Calu3 (cell line): ENCODE measurements at places on chromosomes 2 and 18. TPM values are rescaled to one million over a fixed set of nuclear protein-coding genes. Genes with fewer than 3 reads are reported as not detected.

DNA sequence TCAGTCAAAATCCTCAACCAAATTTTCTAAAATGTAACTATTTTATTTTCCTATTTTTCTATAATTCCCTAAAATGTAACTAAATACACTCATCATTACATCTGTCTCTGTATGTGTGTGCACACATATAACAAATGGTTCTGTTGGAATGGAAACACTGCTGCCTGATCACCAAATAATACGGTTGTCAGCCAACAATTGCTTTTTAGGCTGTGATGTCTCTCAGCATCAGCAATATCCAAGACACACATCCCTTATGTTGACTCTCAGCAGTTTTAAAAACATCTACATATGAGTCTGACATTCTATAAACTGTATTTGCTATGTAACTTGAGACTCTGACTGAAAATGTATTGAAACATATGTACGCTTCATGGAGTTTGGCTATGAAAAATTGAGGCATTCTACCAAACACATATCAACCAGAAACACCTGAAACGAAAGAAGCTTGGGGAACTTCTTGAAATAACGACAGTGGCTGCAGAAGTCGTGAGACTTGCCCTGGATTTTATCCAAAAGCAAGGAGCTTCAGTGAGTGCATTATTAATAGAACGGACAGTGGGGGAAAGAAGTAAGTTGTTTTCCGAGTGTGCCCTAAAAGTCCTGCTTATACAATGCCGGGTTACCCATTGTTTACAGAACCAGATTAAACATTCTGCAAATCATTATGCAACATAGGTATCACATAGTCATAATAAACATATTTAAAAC, 110.2 kb upstream of the ITGB6 start:
- DNase-seq = no peak

- DNase-seq = no peak
Measured at GRCh38 chr2:37224063-37224462, 7.3 kb downstream of the CEBPZ start.

- no peak for DNase-seq
Measured at GRCh38 chr2:97745474-97746174, 32.2 kb downstream of the ZAP70 start.

GRCh38 chr18:60746491-60746890, 373.9 kb upstream of the MC4R start:
- DNase-seq = no peak

- DNase-seq = no peak
Measured at GRCh38 chr2:24948506-24948905, 23.2 kb downstream of the DNAJC27 start.

DNA sequence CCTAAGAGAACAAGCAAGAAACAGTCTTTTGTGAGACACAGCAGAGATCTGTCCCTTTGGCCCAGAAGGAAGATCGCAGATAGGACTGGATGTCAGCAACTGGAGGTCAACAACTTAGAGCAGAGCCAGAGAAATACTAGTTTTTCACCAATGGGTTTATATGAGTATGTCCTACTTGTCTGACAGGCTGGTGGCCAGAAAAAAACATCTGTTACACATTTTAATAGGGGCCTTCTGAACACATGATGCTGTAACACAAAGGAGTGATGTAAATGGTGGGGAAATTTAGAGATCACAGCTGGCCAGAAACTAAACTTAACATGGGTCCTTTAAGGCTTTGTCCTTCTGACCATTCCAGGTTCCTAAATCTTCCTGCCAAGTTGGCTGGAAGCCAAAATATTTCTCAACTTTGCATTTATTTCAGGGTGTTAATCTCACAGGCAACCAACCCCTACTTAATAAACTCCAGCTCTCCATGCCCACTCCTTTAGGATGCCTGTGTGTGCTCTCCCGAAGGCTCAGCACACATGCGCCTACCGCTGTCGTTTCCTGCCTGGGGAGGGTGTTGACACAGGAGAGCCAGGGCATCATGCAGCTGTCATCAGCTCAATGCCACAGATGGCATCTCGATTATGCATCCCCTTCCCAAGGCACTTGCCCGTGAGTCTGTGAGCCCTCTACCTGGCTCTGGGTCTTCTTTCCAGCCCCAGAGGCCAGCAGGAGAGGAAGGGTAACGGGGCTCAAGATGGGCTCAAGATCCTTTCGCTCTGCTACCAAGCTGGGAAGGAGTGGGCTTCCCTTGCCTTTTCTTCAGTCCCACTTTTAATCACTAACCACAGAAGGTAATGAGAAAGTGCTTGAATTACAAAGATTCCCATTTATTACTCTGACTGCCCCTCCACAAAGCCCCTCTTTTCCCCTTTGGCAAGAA, 252.5 kb downstream of the ETAA1 start:
- peak; percentile 20 for DNase-seq

DNA sequence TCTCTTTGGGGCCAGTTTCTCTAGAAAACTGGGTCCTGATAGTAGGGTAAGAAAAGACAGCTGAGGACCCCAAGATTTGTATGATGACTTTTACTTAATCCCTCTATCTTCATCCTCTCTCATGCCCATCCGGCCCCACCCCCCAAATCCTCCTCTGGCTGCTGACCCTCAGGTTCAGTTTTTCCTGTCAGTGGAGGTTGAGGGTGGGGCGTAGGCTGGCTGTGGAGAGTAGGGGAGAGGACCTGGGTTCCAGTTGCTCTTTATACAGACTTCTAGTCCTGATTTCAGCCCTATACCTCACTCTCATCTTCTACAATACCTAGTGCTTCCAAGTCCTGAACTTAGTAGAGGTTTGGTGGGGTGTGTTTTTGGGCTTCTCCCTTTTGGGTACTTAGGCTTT, 28.4 kb downstream of the PLEKHA3 start:
- DNase-seq = no peak

- DNase-seq = no peak
Measured at GRCh38 chr2:224837558-224837957, 121.4 kb upstream of the CCDC195 start.

- DNase-seq = no peak
Measured at GRCh38 chr18:59884351-59884750, 15.4 kb upstream of the PMAIP1 start.

DNA sequence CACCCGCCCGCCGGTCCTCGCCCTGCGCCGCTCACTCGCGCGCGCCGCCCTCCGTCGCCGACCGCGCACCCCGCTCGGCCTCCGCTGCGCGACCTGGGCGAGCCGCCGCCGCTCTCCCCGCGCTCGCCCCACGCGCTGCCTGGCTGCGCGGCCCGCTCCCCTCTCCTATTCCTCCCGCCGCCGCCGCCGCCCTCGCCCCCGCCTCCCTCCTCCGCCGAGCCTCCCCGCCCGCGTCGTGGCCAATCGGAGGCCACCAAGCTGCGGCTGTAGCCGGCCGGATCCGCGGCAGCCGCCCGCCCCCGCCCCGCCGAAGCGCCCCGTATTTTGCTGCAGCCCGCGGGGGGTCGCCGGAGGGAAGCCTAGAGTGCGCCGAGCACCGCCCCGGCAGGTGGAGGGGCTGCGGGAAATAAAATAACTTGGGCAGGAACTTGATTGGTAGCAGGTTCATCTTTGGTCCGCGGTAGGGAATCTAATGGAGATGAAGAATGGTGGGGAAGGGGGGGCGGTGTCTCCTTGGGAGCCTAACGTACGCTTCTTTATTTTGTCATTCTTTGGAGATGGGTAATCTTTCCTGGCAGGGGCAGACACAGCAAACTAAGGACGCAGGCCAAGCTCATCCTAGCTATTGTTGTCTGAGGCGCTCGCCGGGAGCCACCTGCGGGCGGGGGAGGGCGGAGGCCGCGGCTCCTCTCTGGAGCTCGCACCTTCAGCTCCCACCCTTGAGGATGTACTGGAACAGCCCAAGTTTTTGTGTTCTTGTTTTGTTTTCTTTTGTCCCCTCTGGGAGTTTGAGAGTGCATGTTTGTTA, 1.1 kb upstream of the CDH2 start:
- peak; percentile 35 for DNase-seq

DNA sequence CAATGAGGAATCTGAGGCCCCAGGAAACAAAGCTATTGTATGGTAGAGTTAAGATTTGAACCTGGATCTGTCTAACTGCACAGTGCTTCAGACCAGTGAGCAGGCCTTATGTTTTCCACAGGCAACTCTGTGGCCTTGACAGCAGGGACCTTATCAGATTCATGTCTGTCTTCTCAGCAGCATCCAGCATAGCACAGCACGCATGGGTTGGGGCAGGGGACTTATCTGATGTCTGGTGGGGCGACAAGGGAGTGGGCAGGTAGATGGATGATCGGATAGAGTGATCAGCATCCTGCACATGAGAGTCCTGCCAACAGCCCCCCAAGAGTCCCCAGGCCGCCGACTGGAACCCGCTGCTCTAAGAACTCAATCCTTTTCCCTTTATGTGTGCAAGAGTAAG, 28.7 kb upstream of the KCNF1 start:
- no peak for DNase-seq

DNA sequence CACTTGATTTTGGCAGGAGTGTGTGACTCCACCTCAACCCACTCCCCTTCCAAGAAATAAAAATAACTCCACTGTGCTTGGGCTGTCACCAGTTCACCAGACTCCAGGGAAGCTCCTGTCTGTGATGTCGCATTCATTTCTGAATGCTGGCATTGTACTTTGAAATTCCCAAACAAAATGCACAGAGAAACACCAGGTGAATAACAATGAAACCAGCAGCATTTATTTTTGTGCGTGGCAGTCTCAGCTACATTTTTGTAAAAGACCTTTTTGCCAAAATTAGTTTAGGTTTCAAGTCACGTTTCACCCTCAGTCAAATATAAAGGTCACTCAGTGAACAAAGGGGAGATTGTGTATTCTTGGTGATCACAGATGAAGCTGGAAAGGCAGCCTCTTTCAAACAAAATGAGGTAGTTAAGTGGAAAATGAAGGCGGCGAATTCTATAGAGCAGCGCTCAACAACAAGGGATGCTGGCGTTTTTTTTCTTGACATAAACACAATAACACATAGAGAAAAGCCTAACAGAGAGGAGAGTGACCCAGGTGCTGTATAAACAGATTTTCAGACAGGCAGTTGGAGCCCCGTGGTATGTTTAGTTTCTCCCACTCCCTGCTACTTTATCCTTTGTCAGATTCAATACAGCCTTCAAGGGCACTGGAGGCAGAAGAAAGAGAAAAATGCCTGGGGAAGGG, 210.3 kb upstream of the GCFC2 start:
- no peak for DNase-seq

DNA sequence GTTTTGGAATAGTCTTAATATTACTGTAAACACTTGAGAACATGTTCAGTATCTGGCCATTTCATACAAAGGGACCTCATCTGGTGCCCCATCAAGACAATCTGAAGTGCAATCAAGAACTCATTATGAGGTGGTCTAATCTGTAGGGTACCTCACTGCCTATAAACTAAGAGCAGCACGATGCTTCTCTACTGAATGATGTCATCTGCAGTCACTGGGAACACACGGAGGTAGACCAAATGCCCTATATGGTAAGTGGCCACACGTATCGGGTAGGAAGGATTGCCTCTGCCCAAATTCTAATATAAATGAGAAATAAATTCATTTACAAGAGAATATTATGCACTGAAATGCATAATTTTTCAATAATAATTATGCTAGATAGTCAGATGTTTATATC, 90.4 kb downstream of the SLC8A1 start:
- DNase-seq = no peak

DNA sequence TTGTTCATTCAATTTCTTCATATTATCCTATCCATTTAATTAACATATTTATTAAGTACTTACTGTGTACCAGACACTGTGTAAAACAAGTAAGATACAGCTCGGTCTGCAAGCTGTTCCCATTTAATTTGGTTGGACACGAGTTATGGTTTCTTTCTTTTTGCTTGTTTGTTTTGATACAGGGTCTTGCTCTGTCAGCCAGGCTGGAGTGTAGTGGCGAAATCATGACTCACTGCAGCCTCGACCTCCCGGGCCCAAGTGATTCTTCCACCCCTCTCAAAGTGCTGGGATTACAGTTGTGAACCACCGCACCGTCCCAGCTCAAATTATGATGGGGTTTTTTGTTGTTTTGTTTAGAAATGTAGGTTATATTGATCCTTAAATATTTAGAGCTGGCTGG, 9.0 kb downstream of the CYBRD1 start:
- DNase-seq = no peak

DNA sequence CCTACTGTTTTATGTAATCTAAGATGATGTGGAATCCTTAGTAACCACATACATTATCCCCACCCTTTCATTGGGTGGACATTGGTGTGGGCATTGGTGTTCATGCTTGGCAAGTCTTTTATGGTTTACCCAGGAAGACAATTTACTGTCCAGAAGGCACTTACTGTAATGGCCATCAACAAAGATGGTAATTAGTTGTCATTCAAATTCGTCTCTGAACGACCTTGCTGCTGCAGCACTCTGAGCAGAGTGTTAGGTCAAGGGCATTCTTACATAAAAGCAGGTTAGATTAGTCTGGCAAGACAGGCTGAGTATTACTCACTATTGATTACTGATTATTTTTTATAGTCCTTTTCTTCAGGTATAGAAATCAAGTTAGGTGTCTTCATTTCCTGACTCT, 447.9 kb downstream of the XIRP2 start:
- DNase-seq = no peak

DNA sequence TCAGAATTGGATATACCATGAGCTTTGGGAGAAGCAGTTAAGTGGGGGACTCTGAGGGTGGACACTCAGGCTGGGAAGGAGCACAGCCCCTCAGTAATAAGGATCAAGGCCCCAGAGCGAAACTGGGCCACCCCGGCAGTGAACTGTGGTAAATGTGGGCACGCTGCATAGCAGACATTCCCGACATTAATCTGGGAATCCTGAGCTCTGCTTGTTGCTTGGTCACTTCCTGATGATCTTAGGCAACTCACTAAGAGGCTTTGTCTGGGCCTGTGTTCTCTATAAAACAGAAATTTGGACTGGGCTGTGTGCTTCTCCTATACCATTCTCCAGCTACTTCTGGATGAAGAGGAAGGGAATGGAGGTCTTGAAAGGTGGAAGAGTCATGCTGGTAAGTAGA, 4.8 kb downstream of the TGFBRAP1 start:
- no peak for DNase-seq

DNA sequence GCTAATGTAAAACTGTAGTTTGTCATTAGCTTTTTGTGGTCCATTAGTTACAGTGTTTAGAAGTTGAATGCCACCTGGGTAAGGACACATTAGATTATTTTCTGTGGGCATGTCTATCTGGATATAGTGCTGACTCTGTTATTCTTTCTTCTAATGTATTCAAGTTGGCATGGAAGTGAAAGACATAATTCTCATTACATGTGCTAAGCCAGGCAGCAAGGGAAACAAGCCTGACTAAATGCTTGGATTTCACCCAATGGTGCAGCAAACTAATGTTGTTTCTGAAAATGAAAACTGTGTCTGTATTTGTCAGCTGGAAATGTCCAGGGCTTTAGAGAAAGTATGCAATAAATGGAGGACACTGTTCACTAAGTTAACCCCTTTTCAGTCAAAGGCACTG, 100.7 kb downstream of the NUP35 start:
- no peak for DNase-seq

- peak; percentile 81 for DNase-seq
Measured at GRCh38 chr2:199985625-199986207, 30.3 kb downstream of the MAIP1 start.

DNA sequence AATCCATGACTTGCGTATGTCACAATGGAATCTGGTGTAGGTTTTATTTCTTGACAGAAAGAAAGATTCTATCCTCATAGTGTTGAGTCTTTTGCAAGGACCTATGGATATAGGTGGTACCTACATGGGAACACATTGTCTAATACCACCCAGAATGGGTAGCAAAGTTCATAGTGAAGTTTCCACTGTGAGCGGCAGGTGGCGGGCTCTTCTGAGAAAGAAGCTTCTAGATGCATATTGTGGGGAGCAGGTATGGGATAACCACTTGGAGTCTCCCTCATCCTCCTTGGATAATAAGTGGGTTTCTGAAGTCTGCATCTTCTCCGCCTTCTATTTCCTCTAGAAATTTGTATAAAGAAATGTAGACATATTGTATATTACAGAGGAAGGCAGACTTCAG, 44.9 kb downstream of the LINC00305 start:
- DNase-seq = no peak

The DUSP2 gene
- total RNA-seq = 4.1 and 5.9 TPM in 2 replicates

The OR6B2 gene
- total RNA-seq = not detected in 2 replicates

The UGT1A4 gene
- total RNA-seq = 6.1 TPM in 2 replicates

The SLC16A14 gene
- total RNA-seq = 3.7 and 5.5 TPM in 2 replicates
